ENCODE measurements at places on chromosomes 6 and 20.

DNA sequence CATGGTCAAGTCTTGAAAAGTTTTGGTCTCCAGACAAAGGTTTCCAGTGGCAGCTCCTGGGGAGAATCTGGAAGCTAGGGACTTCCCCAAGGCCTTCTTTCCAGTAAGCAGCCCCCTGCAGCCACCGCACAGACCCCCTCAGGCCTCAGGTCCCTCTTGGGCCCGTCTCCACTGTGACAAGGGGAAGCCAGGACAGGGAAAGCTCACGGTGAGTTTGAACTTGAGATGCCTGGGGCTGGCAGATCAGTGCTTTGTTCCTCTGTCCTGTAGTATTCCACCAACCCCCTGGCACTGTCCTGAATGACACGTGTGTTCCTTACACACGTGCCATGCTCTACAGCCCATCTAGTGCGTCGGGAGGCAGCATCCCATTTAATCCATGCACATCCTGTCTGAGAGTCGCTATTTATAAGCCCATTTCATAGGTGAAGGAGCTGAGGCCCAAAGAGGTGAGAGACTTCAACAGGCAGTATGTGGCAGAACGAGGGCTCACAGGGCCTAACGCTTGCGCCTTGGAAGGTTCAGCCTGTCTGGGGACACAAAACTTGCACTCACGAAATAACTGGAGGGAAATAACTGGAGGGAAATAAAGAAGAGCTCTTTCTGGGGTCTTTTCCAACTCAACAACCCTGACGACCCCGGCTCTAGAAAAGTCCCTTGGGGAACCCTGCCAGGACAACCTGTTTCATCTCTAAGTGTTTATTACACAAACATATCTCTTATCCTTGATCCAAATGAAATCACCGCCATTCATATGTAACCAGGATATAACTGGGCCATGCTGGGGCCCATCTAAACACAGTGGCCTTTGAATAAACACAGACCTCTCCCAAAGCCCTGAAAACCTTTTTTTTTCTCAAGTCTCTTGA lies 123.0 kb downstream of the BANF2 start:
- no peak for DNase-seq

GRCh38 chr6:111736005-111736608 lies 130.4 kb upstream of the TRAF3IP2 start:
- no peak for DNase-seq

DNA sequence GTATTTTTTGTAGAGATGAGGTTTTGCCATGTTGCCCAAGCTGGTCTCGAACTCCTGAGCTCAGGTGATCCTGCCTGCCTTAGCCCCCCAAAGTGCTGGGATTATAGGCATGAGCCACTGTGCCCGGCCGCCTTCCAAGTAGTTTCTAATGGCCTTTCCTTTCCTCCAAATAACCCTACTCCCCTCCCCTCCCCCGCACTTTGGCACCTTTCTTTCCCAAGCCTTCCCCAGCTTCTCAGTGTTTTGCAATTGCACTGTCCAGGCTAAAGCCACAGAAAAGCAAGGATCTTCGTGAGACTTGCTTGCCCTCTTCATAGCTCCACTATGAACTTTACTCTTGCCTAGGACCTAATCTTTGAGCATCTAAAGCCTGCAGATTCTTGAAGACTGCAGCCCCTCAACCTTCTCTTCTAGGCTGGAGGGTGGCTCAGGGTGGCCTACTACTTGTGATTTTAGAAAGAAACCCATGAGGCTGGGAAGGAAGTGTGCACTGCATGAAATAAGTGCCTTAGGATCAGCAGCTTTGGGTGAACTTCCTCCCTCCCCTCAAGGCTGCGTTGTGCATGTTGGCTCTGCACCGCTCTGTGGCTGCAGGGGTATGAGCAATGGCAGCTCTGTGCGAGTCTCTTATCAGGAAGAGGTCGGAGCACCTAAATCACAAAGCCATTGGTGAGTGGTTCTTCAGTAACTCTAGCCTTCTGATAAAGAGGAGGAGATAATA lies 152.4 kb upstream of the SNX9 start:
- DNase-seq, result no peak

GRCh38 chr6:162713974-162714780 lies 13.4 kb downstream of the PRKN start:
- no peak for DNase-seq

DNA sequence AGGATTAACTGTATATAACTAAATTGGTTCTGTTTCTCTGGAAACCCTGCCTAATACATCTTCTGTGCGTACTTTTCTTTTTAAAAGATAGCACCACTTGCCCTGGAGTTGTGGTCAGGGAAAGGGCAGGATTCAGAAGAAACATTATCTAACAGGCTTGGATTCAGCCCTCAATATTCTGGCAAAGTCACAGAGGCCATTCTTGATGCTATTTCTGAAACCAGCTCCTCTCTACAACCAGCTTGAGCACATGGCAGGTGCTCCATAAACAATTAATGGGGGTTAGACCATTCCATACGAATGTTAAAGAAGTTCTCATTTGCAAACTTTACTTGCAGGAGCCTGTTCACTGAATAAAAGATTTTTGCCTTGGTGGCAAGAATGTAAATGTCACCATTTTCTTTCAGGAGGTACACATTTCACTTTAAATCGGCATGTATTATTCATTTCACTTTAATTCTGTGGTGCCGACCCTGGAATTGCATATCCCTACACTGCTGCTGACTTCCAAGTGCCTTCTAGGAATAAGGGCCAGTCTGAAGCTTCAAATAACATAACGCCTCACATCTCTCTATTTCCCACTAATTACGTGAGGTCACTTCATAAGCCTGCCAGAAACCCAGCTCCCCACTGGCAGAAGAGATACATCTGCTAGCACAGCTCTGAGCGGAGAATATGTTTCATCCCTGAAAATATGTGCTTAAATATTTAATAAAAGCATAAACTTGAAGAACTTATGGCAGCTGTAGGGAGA lies 248.7 kb downstream of the ADGRG6 start:
- DNase-seq, result no peak

DNA sequence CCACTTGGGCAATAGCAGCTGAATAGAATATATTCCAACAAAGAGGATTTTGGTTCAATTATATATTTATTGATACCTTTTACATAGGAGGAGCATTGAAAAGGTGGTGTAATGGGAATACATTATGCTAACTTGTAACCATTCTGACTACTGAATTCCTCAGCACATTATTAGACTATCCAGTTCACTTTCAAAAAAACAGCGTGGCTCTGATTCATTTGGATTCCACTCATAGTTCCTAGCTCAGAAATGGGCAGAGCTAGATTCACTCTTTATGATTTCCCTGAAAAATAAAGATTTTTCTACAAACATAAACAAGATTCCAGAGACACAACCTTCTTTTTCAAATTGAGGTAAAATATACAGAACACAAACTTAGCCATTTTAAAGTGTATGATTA lies 9.2 kb upstream of the TRERF1 start:
- DNase-seq, result no peak

DNA sequence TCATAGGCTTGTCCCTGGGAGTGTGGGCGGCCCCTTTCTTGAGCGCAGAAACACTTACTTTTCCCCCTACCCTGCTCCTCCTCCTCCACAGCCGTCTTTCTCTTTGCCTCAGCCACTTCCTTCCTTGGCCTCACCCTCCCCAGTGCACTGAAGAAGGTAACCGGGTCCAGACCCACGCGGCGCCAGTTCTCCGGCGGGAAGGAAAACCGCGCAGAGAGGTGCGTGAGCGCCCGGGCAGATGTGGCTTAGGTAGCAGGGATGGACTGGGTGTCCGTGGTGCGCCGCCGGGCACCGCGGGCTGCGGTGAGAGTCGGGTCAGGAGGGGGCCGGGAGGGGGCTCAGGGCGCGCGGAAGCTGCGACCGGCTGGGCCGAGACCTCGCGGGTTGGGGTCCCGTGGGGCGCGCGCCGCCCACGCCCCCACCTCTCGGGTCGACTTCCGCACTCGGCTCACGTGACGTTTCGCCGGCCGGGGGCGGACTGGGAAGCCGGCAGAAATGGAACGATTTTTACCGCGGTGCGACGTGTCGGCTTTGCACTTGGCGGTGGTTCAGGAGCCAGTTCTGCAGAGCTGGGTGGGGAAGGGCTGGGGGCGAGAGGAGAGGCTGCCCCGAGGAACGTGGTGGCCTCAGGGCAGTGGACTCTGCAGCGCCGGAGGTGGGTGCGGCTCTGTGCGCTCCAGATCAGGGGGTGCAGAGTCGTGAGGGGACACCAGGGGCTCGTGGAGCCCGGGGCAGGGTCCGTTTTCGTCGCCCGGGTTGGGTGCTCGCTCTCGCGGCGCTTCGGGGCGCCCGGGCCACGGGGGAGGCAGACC lies at the start of gene ABRACL:
TSS of gene ABRACL (plus strand) at position 88 of the 812 bp plus-strand sequence. CDS start 5,416 bp downstream, outside the sequence.
- DNase-seq, result peak; percentile 71

DNA sequence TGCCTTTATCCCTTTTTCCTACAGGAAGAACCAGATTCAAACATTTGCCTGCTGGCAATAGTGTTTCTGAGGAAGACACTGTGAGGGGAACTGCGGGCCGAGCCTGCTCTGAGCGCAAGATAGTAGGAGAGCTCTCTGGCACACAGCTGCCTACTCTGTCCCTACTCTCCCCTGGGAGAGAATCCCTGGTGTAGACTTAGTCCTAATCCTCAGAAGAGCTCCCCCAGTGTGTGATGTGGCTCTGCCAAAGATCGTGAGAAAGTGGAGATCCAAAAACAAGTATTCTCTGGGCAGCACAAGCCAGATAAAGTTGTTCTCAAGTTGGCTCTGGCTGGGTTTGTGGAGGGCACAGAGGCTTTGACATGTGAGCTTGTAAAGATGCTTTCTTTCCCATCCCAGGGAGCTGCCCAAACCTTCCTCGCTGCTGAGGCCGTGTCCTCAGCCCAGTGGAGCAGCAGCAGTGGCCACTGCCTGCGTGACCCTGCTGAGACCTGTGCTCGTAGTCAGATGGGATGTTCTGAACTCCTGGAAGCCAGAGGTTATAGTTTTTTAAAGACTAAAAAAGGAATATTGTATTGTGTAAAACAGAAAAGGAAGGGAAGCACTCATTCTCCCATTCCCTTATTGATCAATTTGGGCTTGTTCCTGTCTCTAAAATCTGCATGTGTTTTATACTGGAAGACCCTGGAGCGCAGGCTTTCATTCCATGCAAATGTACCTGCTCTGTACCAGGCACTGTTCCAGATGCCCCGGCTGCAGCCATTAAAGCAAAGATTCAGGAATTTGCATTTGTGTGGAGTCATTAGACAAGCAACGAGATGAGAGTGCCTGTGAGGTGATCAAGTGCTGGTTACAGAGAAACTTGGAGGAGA lies 30.7 kb downstream of the PNLDC1 start:
- no peak for DNase-seq

GRCh38 chr6:4981761-4982160 lies 22.1 kb downstream of the RPP40 start:
- DNase-seq, result no peak

DNA sequence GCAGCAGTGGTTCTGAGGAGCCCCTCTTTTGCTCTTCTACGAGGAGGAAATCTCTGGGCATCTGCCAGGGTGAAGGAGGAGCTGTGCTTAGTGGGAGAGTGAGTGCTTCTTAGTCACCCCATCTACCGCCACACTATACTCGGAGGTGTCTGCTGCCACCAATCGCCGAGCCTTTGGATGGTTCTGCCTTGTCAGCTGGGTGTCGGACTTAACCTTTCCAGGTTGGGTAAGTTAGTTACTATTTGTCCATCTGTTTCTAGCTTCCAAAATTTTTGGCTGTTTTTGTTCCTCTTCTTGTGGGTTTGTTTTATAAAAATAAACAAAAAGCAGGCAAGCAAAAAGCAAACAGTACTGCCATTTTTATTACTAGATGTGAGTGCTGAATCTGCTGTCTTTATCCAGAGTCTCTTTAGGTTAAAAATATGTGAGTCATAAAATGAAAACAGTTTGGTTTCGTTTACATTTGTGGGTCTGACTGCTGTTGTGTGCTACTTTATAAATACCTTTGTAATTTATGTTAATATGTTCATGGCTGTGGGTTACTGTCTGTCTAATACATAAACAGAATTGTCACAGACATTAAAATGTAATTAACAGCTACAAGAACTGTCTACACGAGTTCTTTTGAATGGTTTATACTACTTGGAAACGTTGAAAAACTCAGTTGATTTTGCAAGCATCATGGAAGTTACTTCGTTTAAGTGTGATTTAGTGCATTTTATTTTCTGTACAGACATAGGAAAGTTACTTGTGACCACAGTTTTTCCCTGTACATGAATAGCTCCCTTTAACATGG lies 89.2 kb downstream of the ARID1B start:
- DNase-seq, result no peak

GRCh38 chr20:62402456-62403150 lies 4.5 kb downstream of the CABLES2 start:
- no peak for DNase-seq

GRCh38 chr20:2207770-2208097 lies 88.1 kb upstream of the TGM3 start:
- no peak for DNase-seq

GRCh38 chr6:27893059-27893835 lies 18.9 kb downstream of the OR2B2 start:
- DNase-seq, result peak; percentile 93

DNA sequence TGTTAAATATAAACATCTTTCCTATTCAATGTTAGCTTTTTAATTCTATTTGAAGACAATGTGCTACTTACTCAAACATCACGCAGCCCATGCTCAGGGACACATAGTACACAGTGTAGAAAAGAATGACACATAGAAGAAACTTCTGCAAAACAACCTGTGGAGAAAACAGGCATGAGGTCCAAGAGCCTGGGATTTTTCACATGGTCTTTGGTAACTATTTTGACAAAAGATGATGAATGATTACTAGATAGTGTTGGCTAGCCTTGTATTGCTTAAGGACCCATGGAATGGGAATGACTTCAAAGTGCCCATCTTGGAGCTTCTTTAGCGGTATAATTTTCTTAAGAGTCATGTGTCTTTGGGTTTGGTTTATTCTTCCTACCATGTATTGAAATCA lies 15.4 kb downstream of the TMEM244 start:
- no peak for DNase-seq
